D721Med (cell line): ENCODE measurements at places on chromosomes 3 and 15.

DNA sequence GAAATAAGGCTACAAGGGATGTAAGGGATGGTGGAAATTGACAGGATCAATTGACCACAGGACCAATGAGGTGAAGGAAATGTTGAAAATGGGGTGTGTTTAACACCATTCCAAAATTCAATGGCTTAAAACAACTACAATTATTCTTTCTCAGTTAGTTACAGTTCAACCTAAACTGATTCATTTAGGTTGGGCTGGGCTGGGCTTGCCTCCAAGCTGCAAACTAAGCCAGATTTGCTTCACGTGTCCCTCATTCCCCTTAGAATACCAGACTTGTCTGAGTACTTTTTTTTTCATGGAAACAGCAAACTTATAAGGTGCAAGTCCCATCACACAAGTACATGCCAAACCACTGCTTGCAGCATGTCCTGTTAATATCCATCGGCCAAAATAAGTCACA lies 280.1 kb downstream of the NEK10 start:
- no peak for DNase-seq

DNA sequence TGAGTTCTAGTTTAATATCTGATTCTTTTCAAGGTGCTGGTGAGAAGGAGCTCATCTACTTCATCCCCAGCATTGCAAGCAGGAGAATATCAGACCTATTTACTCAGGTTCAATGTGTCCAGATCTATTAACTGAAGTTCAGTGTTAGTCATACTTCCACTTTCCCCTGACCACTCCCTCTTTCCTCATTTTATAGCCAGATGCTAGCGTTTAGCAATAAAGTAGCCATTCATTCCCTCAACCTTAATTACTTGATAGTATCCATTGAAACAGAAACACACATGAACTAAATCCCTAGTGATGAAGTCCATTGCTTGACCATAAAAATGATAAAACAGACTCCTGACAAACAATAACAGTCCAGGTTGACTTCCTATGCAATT lies 60.0 kb downstream of the RPL22L1 start:
- DNase-seq, result no peak

GRCh38 chr3:71703797-71704196 lies 21.4 kb downstream of the EIF4E3 start:
- no peak for DNase-seq

GRCh38 chr3:189625071-189625470 lies 6.1 kb upstream of the TP63 start:
- no peak for DNase-seq

GRCh38 chr3:29083676-29084075 lies 197.2 kb upstream of the RBMS3 start:
- DNase-seq, result no peak

DNA sequence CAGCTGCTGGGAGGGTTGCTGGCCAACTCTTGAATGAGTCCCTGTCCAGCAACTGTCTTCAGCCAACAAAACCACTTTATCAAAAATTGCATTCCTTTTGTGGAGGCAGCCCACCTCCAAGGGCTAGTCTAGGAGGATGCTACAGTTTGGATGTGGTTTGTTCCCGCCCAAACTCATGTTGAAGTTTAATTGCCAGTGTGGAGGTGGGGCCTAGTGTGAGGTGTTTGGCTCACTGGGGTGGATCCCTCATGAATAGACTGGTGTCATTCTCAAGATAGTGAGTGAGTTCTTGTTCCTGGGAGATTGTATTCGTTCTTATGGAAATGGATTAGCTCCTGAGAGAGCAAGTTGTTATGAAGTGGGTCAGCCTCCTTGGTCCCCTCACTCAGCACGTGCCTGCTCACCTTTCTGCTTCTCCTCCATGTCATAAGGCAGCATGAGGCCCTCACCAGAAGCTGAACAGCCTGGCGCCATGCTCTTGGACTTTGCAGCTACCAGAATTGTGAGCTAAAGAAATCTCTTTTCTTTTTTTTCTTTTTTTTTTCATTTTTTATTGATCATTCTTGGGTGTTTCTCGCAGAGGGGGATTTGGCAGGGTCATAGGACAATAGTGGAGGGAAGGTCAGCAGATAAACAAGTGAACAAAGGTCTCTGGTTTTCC lies 4.2 kb upstream of the RFC4 start:
- no peak for DNase-seq

- DNase-seq, result no peak
Observed at GRCh38 chr3:128151758-128152274, 1.5 kb upstream of the EEFSEC start.

DNA sequence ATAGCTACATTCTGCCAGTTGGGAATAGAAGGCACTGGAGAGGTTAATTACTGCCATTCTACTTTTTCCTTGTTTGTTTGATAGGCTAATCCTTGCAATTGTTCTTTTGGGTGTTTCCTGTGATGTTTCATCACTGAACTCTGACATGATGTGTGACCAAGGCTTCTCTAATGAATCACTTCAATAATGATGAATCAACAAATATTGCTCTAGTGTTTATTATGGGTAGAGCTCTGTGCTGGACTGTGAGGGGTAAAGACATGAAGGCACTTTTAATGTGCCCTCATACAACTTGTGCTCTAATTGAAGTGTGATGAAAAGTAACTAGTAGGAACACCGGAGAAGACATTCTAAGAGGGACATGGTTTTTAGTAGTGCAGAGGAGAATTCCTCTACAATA lies 233.6 kb downstream of the WDR72 start:
- DNase-seq, result no peak

- no peak for DNase-seq
Observed at GRCh38 chr3:29695643-29696198, 414.9 kb downstream of the RBMS3 start.

- DNase-seq, result no peak
Observed at GRCh38 chr3:129384594-129385323, 43.7 kb downstream of the EFCAB12 start.

- peak; percentile 72 for DNase-seq
Observed at GRCh38 chr3:50616003-50616769, 765 bp upstream of the MAPKAPK3 start.

GRCh38 chr3:81760215-81760614 lies 1.2 kb downstream of the GBE1 start:
- no peak for DNase-seq

DNA sequence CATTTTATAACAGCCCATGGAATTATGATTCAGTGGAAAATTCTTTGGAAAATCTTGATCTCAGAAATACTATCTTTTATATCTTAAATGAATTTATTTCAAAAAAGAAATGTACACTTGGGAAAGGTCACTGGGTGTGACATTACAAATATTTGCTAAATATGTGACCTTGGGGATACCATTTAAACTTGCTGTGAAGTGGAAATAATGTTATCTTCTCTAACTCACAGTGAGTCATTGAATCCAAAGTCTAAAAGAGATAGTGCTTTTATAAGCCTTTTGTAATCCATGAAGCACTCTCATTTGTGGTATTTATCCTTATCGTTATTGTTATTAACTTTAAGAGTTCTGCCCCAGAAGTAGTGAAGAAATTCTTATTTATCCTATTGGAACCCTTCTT lies 289.8 kb upstream of the SEMA6D start:
- DNase-seq, result no peak

- no peak for DNase-seq
Observed at GRCh38 chr3:18529631-18530030, 104.5 kb upstream of the SATB1 start.

- no peak for DNase-seq
Observed at GRCh38 chr3:198017090-198017489, 57.1 kb downstream of the LMLN start.

GRCh38 chr3:19931767-19932188 lies 2.2 kb downstream of the EFHB start:
- DNase-seq, result no peak

- DNase-seq, result no peak
Observed at GRCh38 chr3:41652931-41653330, 309.0 kb downstream of the ULK4 start.

DNA sequence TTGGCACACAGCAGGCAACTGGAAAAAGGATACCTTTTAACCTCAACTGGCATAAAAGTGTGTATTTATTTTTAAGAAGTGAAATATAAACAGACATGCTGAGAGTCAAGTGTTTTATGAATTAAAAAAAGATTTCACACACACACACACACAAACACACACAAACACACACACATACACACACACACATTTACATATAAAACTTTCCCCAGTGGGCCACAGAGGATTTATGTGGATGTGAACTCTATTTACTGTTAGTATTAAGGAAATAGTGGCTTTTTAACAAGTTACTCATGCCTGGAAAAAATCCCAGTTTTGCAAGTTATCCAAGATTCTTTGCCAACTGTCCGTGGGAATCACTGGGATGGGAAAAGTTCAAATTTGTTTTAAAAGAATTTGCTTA lies 725.9 kb upstream of the NR2F2 start:
- DNase-seq, result no peak

- no peak for DNase-seq
Observed at GRCh38 chr3:33914212-33914611, 115.8 kb downstream of the PDCD6IP start.

- no peak for DNase-seq
Observed at GRCh38 chr3:148796799-148797198, 30.8 kb upstream of the CPB1 start.

DNA sequence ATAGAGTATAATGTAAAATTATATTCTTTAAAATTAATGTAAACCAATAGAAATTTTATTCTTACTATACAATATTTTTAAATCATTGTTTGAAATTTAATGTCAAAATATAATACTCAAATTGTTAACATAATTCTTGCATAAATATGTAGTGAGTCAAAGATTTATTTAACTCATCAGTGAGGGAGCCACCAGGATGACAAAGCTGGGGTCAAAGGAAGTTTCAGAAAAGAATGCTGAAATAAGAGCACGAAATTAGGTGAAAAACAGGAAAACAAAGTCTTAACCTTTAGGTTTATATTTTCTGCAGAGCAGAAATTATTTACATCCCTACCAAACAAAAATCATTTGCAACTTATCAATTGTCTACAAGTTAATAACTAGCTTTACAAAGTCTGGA lies 74.1 kb downstream of the DIPK2A start:
- DNase-seq, result no peak
